Suprapubic skin (tissue), 4 donors: ENCODE measurements at places on chromosomes 7 and 10.

DNA sequence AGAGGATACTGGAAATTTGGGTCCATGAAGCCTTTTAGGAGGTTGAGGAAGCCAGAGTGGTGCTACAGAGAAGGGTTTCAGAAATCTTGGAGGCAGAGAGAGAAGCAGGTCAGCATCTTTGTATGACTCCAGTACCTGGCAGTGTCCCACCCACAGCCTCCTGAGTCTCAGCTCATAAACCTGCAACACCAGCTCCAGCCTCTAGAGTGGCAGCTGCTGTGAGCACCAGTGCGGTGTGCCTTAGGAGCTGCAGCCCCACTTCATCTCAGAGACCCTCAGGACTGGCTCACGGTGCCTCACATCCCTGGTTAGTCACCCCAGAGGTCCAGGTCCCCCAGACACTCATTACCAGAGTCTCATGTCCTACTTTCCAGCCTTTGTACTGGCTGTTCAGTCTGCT is 84.8 kb upstream of the PRKAR2B start:
- DNase-seq: no peak

DNA sequence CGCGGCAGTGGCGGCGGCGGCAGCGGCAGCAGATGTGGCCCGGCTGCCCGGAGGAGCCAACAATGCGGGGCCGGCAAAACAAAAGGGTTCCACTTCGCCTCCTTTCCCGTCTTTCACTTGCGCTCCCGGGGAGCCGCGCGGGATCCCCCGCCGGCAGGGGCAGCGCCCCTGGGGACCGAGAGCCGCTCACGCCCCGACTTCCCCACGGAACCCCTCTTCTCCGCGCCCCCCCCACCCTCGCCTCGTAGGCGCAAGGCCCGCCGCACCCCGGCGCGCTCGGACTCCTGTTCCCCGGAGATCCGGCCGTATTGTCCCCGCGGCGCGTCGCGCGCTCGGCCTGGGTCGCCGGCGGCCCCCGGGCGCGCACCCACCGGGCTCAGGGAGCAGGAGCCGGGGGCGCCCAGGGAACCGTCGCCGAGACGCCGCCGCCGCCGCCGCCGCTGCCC is 854 bp downstream of the CTBP2 start:
- no peak for DNase-seq

DNA sequence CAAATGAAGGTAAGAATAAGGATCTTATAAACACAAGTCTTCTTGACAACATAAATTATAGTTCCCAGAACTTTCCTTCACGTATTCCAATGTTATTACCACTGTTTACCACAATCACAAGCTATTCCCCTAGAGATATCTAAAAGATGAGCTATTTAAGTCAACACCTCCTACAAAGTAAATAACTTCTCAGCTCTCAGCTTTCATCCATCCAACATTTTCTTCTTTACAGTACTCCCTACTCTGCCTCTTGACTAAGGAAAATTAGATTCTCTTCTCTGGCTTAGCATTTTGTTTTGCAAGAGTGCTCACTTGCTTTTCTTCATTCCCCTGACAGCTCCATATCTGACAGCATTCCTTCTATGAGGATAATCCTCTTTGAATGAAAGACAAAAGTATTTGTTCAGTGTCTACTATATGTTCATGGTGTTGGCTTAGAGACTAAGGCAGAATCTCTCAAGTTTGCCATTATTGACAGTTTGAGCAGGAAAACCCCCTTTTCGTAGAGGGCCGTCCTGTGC is 93.0 kb upstream of the IL6 start:
- no peak for DNase-seq

- DNase-seq: peak; percentile 35
Observed at GRCh38 chr10:15311569-15312280, 59.4 kb downstream of the FAM171A1 start.

DNA sequence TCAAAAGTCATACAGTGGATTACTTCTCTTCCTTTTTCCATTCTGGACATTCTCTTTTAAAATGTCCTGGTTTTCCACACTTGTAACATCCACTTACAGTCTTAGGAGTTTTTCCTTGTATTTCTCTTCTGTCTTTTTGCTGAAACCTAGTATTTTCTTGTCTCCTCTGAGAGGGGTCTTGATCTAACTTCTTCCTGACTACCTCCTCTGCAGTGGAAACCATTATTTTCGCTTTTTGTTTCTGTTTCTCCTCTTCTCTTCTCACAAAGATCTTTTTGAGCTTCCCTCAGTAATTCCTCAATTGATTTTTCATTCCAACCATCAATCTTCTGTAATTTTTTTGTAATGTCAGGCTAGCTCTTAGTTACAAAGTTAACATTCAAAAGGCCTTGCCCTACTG is 23.7 kb upstream of the ELOVL3 start:
- DNase-seq: no peak

- no peak for DNase-seq
Observed at GRCh38 chr10:74139981-74140380, 10.6 kb downstream of the AP3M1 start.
